B cell (primary cell): ENCODE measurements at places on chromosomes 5 and 9. TPM values are rescaled to one million over a fixed set of nuclear protein-coding genes. Genes with fewer than 3 reads are reported as not detected.

GRCh38 chr9:129362287-129363000, 184.4 kb upstream of the IER5L start:
- no peak for DNase-seq

Gene PCDHGA5
- total RNA-seq = 1.7 and 1.8 TPM in 2 replicates

DNA sequence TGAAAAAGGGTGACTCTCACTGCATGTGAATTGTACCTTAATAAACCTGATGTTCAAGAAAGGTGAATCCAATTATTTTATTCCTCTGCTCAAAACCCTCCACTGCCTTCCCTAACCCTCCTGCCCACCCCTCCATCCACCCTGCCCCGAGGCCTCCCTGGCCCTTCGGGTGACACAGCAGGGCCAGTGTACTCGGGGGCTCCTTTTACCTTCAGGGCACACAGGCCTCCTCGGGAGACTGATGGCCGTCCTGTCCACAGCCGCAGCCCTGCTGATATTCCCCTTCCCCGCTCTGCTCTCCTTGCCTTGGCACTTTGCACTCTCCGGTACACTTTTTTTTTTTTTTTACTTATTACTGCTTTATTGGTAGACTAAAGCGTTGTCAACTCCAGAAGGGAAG, 234.0 kb downstream of the CACNA1B start:
- DNase-seq = no peak

- no peak for DNase-seq
Observed at GRCh38 chr5:165015547-165015946, 1510.1 kb downstream of the MAT2B start.

Gene DDX4
- total RNA-seq = not detected in 2 replicates

- DNase-seq = no peak
Observed at GRCh38 chr9:69179037-69179436, 5.0 kb downstream of the TJP2 start.

GRCh38 chr9:126153382-126153781, 173.2 kb upstream of the MVB12B start:
- no peak for DNase-seq

DNA sequence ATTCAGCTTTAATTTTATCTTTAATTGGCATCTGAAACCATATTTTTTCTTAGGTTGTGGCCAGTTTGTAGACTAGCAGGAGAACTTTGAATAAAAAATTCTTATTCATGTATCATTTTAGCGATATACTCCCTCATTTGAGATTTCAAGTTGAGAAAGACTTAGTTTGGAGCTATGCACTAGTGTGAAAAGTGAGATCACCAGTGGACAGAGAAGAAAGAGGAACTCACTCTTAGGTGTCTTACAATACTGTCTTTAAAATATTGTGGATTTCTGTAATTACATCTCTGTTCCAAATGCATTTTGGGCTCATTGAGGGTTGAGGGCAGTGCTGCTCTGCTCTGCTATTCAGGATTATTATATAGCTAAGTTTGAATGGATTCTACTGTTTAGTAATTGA, 54.7 kb downstream of the NAA35 start:
- DNase-seq = no peak

Gene PFN3
- total RNA-seq = not detected in 2 replicates

Gene SLC6A7
- not detected in 2 replicates for total RNA-seq

Gene ANKRD34B
- not detected in 2 replicates for total RNA-seq

Gene ECSCR
- not detected in 2 replicates for total RNA-seq

GRCh38 chr5:112931473-112931872, 9.4 kb upstream of the REEP5 start:
- no peak for DNase-seq

DNA sequence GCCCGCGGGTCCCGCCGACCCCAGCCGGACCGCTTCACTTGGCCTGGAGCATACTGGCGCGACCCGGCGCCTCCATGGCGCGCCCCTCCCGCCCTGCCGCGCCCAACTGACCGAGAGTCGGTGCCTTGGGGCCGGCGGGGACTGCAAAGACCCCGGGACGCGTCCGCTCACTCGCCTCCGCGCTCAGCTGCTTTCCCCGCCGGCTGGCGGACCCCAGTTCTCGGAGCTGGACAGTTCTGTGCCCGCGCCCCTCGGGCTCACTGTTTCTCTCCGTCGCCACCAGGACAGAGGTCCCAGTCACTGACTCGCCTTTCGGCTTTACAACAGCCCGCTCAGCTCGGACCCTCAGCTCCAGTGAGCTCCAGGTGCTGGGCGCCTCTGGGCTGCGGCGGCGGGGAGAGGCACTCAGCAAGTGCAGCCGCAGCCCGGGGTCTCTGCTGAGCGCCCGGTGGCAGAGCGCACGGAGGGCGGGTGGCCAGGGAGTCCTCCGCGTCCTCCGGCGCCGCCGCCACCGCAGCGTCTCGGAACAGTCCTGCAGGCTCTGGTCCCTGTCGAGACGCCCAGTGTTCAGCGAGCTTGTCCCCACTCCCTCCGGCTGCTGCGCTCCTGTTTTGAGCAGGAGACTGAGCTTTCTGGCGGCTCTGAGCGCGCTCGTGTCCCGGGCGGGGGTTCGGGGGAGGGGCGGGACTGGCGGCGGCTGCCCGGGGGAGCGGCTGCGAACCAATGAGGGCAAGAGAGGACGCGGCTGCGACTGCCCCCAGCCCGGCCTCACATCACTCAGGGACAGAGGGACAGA, at the start of gene SMIM32:
SMIM32 (minus strand) TSS at position 637 of the 796 bp plus-strand sequence. CDS start 638 bp downstream, outside the sequence.
- DNase-seq = no peak

Gene CYLC2
- total RNA-seq = not detected in 2 replicates

- DNase-seq = no peak
Observed at GRCh38 chr9:90909225-90909624, 107.6 kb downstream of the SYK start.

GRCh38 chr5:124052201-124052600, 540.2 kb downstream of the CSNK1G3 start:
- DNase-seq = no peak
